ENCODE measurements at places on chromosomes 2 and 18.

GRCh38 chr2:120594856-120595685, 140.6 kb upstream of the GLI2 start:
- DNase-seq, result no peak

DNA sequence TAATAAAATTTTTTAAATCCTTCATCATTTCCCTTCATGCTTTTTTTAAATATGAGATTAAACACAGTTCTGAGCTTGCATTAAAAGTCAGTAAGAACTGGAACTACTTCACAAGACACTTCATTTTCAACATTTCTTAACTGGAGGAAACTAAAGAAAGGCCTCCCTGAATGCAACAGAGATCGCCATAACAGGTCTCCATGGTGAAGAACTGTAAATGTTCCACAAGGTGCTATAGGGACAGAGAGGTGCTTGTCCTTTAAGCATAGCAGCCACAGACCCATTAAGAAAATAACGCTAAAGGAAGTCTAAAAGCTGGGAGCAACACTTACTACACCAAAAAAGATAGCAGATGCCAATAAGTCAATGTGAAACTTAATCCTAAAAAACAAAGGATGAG, 8.5 kb downstream of the STAM2 start:
- DNase-seq, result no peak

- no peak for DNase-seq
Measured at GRCh38 chr2:48278590-48278989, 251.4 kb upstream of the STON1 start.

- DNase-seq, result no peak
Measured at GRCh38 chr2:105647731-105648130, 97.0 kb upstream of the NCK2 start.

DNA sequence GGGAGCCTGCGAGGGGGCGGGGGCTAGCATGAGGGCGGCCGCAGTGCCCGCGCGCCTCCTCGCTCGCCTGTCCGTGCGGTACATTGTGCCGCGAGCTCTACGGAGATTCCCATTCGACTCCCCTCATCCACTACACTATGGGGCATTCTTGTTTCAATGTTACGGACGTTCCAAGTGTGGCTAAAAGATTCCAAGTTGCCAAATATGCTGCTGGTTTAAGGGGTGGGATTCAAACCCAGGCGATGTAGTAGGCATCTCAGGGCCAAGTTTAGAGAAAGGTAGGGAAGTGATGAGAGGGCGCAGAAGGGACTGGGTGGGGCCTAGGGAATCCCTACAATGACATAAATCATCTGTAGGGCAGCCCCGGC, 10.0 kb upstream of the CRYBA2 start:
- DNase-seq, result no peak

- no peak for DNase-seq
Measured at GRCh38 chr2:79630060-79630459, 117.2 kb downstream of the CTNNA2 start.

DNA sequence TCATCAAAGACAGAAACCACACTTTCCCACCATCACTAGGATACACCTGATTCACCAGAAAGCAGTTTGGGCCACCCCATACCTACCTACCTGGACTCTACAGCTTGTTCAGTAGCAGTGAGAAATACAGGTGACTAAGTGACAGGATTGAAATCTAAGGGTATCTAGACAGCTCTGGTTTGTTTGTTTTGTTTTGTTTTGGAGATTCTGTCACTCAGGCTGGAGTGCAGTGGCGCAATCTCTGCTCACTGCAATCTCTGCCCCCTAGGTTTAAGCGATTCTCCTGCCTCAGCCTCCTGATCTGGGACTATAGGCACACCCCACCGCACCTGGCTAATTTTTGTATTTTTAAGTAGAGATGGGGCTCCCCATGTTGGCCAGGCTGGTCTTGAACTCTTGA, 3.1 kb downstream of the TTC21B start:
- DNase-seq, result no peak

DNA sequence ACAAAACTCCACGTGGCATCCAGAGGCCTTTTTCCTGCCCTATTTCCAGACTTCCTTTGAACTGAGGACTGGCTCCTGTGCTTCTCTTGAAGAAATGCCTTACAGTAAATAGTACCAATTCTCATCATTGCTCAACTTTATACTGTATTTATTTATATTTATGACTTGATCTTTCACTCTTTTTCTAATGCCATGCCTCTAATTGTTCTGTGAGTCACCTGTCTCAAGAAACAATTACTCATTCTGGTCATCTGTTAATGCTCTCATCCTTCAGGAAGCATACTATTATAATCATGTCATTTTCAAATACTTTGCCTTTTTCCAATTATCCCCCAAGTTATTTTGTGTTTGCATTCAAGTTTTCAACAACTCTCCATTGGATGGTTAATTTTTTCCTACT, 85.9 kb downstream of the DCDC2C start:
- DNase-seq, result peak; percentile 69

DNA sequence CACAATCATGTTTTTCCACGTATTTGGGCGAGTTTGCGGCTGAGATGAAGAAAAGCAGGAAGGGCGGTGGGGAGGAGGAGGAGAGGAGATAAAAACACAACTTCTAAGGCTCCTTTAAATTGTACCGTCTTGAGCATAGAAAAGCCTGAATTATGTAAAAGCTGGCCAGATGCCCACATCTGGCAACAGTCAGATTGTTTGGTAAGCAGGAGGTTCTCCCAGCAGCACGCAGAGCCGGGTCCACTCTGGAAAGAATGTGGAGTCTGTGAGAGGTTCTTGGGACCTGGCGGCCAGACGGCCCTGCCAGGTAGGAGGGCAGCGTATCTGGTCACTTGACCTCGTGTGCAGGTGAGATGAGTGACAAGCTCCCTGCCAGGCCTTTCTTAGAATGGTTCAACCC, 215.3 kb upstream of the APCDD1 start:
- peak; percentile 70 for DNase-seq

DNA sequence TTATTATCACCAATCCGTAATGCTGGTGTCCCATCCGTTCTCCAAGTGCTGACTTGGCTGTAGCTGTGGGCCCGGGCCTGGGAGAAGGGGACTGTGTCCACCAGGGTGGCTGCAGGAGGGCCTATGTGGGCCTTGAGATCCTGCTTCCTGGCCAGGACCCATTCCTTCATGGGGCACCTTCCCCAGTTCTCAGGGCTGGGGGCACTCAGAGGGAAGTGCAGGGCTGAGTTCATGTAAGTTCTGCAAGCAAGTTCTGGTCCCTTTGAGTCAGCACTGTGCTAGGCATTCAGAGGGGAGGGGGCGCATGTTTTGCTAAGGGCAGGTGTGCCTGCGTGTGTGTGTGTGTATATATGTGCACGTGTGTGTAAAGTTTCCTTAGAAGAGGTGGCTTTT, 94.0 kb downstream of the GLI2 start:
- DNase-seq, result no peak

DNA sequence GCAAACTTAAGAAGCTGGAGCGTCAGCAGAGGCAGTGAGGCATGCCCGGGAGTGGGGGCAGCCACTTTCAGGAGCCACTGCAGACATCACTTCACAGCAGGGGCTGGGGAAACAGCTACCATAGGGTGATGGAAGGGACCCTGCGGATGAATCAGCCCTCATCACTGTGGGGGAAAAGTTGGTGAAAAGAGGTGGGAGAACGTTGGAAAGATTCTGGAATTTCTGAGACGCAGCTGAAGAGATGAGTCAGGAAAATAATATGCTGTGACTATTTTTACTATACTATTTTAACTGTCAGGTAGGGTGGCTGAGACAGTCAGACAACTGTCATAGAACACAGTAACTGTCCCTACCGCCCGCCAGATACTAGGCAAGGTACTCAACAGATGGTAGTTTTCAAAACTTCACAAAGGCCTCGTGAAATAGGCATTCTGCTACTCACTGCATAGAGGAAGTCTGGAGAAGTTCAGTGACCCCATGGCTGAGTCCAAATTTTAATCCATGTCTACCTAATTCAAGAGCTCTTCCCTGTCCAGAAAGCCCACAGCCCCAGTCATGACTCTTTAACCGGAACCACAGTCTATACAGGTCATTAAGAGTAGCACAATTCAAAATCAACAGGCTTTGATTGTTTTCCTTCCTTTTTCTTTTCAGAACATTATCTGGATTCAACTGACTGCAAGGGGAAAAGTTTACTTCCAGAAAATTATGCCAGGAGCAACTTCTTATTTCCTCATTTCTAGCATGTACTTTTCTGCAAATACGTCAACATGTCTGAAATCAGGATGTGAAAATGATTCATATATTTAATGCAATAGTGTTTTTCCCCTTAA, 39.3 kb upstream of the EPB41L3 start:
- peak; percentile 74 for DNase-seq

- DNase-seq, result no peak
Measured at GRCh38 chr18:77073336-77074093, 59.1 kb downstream of the MBP start.

- DNase-seq, result no peak
Measured at GRCh38 chr2:20983844-20984243, 60.0 kb downstream of the APOB start.

DNA sequence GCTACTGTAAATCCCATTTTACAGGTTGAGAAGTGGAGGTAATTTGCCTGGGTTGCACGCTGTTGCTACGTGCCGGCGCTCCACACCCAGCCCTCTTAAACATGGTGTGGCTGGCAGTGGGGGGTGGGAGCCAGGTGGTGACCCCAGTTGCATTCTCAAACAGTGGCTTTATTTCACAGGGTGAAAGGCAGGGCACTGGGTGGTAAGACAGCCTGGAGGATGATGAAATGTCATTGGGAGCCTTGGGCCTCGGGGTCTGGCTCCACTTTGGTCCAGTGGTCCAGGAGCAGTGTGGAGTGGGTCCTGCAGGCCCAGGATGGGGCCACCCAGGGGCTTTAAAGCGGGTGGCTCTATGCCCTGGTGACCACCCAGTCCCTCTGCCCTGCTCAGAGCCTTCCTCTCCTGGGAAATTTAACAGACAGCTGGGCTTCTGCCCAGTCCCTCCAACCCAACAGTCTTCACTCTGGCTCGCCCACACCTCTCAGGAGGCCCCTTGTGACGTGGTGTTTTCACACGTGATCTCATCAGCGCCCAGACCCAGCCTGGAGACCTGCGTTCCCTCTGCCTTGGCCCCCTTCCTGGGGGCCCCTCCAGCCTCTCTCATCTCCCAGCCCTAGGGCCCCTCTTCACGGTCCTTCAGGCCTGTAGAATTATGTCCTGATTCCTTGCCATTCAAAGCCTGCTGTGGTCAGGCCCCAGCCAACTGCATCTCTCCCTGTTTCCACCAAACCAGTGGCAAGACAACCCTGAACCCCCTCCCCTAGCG, 92.5 kb downstream of the INHBB start:
- no peak for DNase-seq

DNA sequence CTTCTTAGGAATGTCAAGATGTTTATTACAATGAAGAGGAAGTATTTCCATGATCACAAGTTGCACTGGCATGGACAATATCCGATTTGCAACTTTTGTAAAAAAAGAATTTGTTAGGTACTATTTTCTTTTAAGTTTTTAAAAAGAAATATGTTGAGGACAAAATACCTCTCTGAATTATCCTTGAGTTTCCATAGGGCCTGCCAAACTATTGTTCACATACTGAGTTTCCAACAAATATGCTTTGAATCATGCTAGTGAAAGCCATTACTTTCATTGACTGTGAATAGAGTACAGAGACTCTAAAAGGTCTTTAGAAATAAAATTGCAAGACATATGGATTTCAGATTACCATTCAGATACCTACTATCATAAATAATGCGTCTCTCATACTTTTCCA, 566.1 kb downstream of the TMEM182 start:
- no peak for DNase-seq

DNA sequence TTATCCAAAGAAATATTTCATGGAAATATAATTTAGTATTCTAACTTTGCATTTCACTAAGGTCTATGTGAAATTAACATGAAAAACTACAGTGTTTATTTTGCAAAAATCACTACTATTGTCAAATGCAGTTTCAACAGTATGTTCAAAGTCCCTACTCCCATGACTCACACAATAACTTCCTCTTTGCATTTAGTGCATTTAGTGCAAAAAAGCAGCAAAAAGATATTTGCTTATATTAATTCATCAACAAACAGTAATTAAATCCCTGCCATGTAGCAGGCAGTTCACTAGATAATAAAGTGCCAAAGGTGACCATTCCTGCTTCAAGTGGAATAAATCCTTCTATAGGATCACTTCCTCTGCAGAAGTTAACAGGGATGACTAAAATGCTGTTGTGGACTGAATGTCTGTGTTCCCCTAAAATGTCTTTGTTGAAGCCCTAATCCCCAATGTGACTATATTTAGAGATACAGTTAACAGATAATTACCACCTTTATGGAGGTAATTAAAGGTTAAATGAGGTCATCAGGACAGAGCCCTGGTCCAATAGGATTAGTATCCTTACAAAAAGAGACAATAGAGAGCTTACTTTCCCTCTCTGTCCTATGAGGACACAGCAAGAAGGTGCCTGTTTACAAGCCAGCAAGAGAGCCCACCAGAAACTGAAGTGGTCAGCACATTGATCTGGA, 61.7 kb downstream of the STK39 start:
- no peak for DNase-seq

- no peak for DNase-seq
Measured at GRCh38 chr2:217797661-217798069, 205.1 kb downstream of the TNS1 start.

GRCh38 chr2:235876099-235876679, 292.0 kb downstream of the GBX2 start:
- DNase-seq, result no peak

GRCh38 chr2:57880967-57881366, 165.6 kb upstream of the VRK2 start:
- no peak for DNase-seq

GRCh38 chr18:10562773-10563160, 36.9 kb downstream of the NAPG start:
- DNase-seq, result no peak

- peak; percentile 73 for DNase-seq
Measured at GRCh38 chr2:217622205-217623060, 380.4 kb downstream of the TNS1 start.

DNA sequence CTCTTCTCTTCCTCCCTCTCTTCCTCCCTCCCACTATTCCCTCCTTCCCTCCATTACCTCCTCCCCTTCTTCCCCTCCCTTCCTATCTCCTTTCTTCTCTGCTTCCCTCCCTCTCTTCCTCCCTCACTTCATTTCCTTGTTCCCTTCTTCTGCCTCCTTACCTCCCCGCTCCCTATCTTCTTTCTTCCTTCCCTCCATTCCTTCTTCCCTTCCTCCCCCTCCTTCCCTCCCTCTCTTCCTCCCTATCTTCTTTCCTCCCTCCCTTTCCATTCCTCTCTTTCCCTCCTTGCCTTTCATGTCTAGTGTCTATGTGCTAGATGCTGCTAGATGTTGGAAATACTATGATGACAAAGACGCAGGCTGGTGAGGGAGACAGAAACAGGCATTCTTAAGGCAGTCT, 246.0 kb downstream of the TDRD15 start:
- no peak for DNase-seq

GRCh38 chr2:85723707-85724360, 29.7 kb downstream of the GNLY start:
- peak; percentile 51 for DNase-seq

DNA sequence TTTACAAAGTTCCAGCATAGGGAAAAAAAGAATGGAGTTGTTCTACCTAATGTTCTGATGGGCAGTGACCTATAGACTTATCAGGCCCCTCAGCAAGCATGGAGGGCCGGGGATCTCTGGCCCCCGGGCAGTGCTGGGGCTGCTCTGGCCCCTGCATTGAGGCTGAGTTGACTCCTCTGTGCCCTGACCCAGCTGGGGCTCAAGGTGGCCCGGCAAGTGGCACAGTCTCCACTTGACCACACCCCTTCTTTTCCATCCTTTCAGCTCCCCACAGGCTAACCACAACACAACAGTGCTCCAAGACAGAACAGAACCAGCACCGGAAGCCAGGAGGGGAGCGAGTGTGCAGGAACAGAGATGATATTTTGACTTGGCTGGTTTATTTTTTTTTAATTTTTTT, 19.9 kb downstream of the TOGARAM2 start:
- no peak for DNase-seq

Measured in fibroblast of skin of abdomen (primary cell).